ENCODE measurements at places on chromosomes 11 and 22. TPM values are rescaled to one million over a fixed set of nuclear protein-coding genes. Genes with fewer than 3 reads are reported as not detected.
A peak's percentile ranks its signal among the peaks of the same experiment; 100 is the strongest.

GRCh38 chr11:19820100-19820499 is 107.5 kb downstream of the NAV2 start:
- DNase-seq = no peak

DNA sequence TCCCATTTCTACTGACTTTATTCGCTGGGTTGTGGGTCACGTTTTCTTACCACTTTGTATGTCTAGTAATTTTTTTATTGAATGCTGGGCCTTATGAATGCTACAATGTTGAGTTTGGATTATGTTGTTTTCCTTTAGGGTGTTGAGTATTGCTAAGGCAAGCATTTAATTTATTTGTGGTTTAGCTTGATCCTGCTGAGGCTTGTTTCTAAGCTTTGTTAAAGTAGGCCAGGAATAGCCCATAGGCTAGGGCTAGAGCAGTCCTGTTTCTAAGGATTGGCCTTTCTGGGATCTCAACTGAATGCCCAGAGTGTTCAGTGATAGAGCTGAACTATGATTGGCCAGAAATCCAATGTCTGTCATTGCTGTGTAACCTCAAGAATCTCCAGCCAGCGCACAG is 56.1 kb upstream of the LDLRAD3 start:
- no peak for DNase-seq

DNA sequence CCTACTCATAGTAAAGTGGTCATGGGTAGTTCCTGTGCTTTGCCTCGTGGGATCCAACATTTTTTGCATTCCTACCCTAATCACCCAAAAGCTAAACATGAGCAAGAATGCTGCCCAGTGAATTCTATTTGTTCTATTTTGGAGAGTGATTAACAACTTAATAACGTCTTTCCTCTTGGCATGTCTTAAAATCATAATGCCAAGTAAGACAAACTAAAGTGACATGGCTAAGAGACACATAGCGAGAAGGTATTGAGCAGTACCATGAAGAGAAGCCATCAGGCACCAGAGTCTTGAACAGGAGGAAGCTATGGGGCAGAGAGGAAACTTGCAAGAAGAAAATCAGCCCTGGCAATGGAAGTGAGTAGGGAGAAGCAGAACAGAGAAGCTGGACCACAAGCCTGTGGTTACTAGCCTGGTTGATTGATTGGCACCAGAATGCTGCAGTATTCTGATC is 32.0 kb downstream of the EXPH5 start:
- no peak for DNase-seq

GRCh38 chr22:28245579-28246224 is 326.6 kb upstream of the PITPNB start:
- no peak for DNase-seq

DNA sequence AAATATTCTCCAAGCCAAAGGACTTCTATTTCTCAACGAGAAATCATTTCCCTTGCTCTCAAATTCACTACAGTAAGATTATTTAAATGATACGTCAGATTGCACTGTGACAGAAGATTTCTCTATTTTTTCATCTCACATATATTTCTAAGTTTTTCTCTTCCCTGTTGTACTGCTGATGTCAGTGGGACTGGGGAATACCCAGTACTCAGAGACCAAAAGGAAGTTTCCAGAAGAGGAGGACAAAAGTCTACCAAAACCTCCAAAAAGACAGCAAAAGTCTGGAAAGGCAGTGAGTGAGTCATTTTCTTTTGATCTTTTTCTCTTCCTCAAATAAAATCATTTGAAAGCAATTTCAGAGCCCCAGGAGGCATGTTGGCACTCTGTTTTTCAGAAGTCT is 149.8 kb upstream of the PITPNB start:
- peak; percentile 14 for DNase-seq

FREY1 gene
- total RNA-seq = 1.2 TPM
